ENCODE measurements at places on chromosomes 1 and 21.

DNA sequence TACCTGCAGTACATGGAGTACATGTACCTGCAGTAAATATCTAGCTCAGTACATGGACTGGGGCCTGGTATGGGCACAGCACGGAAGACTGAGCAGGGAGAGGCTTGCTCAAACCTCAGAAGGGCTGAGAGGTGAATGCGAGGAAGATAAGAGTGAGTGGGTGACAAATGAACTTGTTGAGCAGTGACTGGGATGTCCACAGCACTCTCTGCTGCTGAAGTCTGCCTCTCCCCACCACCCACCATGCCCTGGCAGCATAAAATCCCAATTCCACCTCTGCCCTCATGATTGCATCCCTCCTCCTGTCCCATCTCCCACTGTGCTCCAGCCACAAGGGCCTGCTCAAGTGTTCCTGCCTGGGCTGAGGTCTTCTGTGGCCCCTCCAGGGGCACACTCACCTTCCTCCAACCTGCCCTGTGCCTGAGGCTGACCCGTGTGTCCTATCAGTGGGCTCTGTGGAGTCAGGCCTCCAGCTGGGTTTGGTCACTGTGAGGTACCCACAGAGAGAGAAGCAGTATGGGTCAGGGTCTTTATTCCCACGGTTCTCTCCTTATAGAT is 114.2 kb downstream of the FOXD2 start:
- no peak for DNase-seq

DNA sequence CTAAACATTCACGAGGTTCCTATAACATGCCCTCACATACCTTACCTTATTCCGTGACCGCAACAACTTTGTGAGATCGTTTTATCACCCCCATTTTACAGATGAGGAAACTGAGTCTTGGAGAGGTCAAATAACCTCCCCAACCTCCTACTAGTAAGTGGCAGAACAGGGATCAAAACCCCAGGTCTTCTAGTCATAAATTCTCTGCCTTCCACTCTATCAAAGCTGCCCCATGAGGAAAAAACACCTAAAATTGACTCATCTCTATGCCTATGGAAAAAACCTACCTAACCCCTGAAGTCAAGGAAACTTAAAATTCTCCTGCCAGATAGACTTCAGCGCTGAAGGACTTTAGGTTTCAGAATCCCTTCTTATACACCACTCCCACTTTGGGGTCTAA is 69.5 kb upstream of the ERRFI1 start:
- no peak for DNase-seq

DNA sequence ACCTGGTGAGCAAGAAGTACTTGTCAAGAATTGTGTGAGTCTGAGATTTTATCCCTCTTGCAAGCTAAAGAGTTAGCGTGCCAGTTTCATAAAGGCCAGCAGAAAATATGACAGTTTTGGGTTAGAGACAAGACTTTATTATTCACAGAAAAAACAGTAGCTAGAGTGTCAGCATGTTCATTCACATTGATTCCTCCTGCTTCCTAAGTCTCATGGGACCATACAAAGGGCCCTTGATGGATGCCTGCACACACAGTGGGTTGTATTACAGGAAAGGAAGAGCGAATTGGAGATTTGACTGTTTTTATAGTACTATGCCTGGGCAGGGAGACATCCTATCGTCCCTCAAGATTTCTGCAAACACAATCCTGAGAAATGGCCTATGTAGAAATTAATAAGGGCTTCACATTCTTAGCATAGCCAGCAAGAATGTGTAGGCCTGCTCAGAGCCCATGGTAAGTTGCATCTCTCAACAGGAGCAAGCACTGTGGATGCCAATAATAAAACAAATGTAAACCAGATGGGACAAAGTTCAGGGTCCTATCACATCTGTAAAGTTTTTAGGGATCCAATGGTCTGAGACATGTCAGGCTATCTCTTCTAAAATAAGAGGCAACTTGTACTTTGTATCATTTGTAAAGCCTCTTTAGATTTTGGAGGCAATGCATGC is 4.0 kb upstream of the ASPM start:
- DNase-seq = no peak

GRCh38 chr1:243924188-243924587 is 74.1 kb upstream of the AKT3 start:
- no peak for DNase-seq

- DNase-seq = no peak
Observed at GRCh38 chr1:67831850-67832513, 1.3 kb downstream of the GNG12 start.

- no peak for DNase-seq
Observed at GRCh38 chr21:43882952-43883545, 18.0 kb downstream of the AGPAT3 start.

- DNase-seq = peak; percentile 4
Observed at GRCh38 chr1:222416001-222416791, 131.7 kb downstream of the HHIPL2 start.

DNA sequence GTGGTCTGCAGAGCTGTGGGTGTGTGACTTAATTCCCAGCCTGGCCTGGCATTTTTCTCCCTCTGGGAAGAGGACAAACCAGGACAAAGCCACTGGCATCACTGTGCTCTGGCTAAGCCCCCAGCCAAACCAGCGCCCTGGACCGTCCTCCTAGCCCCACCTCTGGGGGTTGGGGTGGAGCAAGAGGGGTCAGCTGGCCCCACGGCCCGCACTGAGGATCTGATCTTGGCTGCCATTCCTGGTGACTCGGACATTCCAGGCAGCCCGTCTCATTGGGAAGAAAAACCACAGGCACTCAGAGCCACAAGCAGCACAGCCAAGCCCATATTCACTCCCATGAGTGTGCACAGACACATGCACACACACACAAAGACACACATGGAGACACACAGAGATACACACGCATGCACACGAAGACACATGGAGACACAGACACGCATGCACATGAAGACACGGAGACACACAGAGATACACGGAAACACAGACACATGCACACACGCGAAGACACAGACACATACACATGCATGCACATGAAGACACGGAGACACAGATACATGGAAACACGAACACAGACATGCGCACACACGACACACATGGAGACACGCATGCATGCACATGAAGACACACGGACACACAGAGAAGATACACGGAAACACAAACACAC is 2.3 kb upstream of the MXRA8 start:
- DNase-seq = no peak

GRCh38 chr21:34762786-34763185 is 94.0 kb downstream of the CLIC6 start:
- no peak for DNase-seq

- no peak for DNase-seq
Observed at GRCh38 chr21:28696844-28697410, 295.8 kb downstream of the LTN1 start.

DNA sequence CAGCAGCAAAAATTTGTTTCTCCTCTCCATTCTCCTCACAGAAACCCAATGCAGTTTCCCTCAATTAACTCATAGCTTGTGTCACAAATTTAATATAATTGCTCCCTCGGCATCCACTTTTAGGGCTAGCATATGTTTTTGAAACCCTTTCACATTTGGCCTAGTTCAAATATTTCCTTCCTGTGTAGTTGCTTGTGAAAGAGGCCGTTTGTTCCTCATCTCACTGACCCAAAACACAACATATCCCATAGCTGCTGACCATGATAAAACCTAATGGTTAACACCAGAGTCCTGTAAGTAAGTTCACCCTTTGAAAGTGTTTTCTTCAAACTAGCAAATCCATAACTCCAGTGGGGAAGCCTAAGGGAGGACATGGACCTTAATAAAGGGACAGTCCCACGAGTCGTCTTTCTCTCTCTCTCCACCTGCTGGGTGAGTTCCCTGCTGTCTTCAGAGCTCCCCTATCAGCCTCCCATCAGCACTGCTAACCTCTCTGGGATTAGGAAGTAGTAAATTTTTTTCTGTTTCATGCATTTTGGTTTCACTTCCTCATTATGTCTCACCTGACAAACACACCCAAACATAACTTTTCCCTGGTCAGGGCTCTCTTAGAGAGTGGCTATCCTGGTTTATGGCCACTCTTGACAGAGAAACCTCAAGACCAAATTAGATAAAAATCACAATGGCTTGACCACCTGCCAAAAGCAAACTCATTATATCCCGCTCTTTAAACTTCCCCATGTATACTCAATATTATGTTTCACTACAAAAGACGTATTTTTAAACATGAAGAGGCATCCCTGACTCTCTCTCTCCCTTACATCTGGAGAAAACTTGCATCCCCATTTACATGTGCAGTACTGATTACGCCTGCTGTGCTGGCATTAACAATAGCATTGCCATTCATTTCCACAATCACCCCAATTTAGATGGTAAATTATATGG is 177.7 kb upstream of the HP1BP3 start:
- no peak for DNase-seq

- no peak for DNase-seq
Observed at GRCh38 chr1:231743966-231744365, 117.4 kb downstream of the DISC1 start.

- DNase-seq = no peak
Observed at GRCh38 chr1:204203206-204203767, 7.0 kb upstream of the KISS1 start.

GRCh38 chr21:29084372-29084771 is 10.9 kb upstream of the CCT8 start:
- DNase-seq = no peak

GRCh38 chr1:16183765-16184556 is 28.1 kb upstream of the EPHA2 start:
- no peak for DNase-seq

DNA sequence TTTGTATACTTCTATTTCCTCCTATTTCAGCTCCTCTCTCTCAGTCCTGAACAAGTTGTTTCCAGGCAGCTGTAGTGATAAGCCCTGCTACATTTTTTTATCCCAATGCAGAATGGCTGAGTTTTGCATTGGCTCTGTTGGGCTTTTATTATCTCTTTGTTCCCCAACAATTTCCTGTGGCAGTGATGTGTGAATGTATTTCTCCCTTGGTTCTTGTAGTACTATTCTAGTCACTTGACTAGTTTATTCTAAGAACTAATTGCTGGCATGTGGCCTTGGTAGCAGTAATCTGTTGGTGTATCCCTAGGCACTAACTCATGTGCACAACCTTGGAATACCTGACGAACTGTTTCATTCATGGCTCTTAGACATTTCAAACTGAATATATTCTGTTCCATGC is 60.7 kb downstream of the NFASC start:
- no peak for DNase-seq

DNA sequence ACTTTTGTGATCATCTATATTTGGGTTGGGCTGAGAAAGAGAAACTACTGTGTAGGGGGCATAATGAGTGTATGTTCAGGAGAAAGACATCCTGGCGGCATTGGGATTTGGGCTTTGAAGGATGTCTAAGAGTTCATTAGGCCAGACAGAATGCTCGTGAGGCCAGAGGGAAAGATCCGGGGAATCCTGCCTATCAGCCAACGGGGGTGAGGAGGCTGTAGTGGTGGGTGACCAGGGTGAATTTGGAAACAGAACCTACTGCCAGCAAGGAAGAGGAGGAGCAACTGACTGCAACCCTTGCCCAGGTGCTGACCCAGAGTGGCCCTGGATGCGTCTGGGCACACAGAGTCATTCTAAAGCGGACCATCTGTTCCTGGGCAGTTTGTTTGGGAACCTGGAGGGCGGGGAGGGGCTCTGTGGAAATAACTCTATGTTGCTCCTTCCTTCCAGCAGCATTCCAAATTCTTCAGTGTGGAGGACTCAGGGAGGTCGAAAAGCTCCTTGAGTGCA is 56.9 kb upstream of the ECE1 start:
- no peak for DNase-seq

DNA sequence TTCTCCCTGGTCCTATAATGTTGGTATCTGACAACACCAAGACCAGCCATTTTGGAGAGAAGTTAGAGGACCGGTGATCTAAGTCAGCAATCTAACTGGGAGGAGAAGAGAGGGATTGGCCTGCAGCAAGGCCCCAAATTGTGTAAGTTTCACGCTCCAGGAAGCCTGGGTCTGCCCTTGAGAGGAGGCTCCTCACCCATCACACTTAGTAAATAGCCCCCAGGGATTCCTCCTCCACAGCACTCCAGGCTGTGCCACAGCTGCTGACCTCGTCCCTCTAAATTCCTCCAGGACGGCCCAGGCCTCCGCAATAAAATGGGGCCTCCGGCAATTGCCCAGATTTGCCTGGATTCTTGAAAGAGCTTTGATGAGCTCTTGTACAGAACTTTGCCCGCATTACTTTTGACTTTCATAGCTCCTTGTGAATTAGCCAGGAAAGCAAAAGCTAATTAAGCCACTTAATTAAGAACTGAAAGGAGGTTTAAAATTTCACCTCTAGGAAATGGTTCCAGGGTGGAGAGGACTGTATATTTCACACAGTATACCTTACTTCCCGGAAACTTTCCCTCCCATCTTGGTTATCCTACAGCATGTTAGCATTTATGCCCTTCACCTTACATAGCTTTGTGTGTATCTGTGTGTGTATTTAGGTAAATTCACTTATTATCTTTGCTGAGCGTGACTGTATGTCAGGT is 90.5 kb downstream of the LAMC2 start:
- DNase-seq = no peak

GRCh38 chr1:32627596-32628162 is 22.7 kb downstream of the ZBTB8OS start:
- peak; percentile 22 for DNase-seq

DNA sequence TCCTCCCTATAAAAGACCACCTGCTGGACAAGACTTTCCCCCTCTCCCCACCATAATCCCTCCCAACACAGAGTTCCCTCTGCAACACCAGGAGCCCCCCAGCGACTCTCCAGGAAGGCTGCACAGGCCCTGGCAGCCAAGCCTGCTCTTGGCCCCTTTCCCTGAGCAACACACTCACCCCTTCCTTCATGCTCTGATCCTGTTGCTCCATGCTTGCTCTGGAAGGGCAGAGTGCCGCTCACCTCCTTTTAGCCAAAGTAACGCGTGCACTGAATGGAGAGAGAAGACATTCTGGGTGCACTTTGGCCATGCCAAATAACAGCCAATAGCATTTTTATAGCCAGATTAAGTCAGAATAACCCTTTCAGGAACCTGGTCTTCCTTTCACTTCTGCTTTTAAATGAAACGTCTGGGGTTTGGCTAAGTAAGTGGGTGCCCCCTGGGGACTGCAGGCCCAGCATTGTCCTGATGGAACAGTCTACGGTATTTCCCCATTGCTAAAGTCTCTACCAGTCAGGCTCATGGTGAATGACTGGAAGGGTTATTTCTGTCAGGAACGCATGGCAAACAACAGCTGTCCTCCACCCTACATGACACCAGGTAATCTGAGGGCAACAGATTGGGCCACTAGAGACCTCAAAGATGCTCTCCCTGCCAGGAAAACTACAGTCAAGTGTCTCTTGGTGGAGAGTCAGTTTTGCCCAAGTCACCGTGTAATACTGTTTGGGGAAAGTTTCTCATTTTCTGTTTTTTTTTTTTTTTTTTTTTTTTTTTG is at the start of gene SLC2A5:
TSS of gene SLC2A5 (minus strand) at position 310 of the 775 bp plus-strand sequence. CDS start at position 211, 99 bp downstream.
- no peak for DNase-seq

- no peak for DNase-seq
Observed at GRCh38 chr1:6360117-6360496, 33.5 kb downstream of the ACOT7 start.

DNA sequence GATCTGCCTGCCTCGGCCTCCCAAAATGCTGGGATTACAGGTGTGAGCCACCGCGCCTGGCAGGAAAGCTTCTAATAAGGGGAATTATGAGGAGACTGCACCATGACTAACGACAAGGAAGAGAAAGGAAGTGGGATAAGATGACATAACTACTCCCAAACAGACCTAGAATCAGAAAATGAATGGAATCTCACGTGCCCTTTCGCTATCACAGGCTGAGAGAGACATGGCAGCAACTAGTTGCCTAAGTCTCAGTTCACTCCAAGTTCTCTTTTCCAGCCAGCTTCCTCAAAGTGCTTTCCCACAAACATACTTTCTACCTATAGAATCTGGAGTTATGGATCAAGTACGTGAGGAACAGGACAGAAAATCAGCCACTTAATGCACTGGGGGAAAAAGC is 2.0 kb downstream of the PI4KB start:
- no peak for DNase-seq

GRCh38 chr1:85344256-85344694 is 67.8 kb upstream of the BCL10 start:
- no peak for DNase-seq
